NCI-H2171 treated with DMSO at 0.1 percent for 48 hours (cell line): ENCODE measurements at places on chromosomes 1 and 21.

DNA sequence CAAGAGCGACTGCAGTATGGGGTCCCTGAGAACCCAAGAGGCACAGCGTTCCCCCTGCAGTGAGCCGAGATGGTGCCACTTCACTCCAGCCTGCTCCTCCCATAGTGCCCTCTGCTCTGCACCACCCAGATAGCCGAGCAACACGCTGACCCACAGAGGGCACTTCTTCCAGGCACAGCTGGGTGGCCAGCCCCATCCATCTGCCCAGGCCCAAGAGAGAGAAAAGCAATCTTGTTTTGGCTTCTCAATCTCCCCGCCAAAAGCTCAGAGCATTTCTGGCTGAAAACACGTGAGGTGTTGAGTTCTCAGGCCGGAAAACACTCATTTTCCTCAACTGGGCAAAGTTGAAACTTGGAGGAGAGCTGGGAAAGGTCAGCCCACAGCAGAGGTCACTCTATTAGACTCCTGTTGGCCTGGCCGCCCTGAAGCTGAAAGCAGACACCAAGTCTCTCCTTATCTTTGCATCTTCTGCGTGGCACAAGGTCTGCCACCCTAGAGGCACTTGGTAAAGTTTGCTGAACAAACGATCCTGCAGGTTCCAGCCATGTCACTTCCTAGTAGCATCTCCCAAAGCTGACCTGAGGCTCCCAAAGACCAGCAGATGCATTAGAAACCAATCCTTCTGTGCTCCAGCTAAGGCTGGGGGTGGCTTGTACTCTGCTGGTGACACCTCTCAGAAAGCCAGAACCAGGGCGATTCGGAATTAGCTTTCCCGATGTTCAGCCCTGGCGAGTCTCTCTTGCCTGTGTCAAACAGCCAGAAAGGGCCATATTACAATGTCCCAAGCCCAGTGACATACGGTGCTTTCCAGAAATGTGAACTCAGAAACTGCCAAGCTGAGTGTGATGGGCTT lies 10.9 kb downstream of the CAPN9 start:
- no peak for DNase-seq

DNA sequence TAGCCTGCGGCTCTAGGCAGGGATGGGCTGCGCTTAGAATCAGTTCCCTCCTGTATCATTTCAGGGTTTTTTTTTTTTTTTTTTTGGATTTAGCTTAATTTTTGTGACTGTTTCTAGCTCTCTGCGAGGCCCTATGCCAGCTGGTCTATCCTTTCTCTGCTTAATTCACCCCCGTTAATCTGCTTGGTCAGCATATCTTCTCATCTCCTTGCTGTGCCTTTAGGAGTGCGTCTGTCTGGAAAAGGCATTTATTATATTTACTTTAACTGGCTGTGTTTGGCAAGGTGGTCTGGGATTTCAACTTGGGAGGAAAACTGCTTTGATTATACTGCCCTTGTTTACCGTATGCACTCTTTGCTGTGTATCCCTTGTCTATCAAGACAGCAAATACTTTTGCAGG lies 184.8 kb upstream of the KIAA0040 start:
- no peak for DNase-seq

DNA sequence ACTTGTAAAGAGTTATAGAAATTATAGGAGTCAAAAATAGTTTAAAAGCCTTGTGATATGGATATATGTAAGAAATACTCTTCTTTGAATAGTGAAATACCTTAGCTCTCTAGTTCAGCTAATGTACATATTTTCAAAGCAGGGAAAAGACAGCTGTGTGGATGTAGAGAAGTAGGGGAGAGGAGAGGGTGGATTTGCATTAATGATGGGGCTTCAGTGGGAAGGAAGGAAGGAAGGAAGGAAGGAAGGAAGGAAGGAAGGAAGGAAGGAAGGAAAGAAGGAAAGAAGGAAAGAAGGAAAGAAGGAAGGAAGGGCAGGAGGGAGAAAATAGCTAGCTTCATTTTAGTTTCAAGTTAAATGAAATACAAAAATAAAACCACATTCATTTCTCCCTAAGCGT lies 62.4 kb upstream of the RGS1 start:
- DNase-seq, result no peak

DNA sequence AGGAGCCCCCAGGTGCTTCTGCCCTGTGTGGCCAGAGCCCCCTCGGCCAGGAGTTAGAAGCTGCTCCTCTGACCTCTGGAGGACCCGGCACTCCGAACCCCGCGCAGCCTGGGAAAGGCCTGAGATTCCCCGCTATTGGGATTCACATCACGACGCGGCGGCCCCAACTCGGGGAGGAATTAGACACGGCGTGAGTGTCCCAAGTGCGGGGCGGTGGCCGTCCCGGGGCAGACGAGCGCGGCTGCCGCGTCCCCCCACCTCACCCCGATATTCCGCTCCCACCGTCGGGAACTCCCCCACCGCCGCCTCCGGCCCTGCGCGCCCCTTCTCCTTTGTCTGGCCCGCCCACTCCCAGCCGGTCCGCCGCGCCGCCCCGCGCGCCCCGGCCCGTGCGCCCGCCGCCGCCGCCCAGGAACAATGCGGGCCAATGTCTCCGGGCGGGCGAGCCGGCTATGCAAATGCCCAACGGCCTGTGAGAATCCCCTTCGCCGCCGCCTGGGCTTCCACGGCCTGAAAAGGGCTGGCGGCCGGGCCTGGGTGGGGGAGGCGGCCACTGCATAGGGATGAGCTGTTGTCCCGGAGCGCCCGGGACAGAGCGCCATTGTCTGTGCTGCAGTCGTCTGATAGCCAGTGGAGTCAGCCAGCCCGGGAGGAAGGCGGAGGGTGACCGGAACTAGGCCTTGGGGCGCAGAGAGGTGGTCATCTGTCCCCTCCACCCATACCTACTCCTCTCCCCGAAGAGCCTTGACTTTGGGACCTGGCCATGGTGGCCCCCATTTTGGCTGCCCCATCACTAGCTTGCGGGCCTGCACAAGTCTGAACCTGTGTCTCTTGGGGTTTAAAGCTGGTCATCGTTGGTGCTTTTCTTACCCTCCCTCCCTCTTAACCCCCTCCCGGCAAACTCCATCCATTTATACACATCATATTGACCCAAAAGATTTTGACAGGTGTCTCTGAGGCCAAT lies 19.4 kb downstream of the RHBG start:
- DNase-seq, result no peak
